ENCODE measurements at places on chromosomes 7 and 10.

GRCh38 chr10:125199270-125199669 lies 38.9 kb upstream of the CTBP2 start:
- DNase-seq = no peak

DNA sequence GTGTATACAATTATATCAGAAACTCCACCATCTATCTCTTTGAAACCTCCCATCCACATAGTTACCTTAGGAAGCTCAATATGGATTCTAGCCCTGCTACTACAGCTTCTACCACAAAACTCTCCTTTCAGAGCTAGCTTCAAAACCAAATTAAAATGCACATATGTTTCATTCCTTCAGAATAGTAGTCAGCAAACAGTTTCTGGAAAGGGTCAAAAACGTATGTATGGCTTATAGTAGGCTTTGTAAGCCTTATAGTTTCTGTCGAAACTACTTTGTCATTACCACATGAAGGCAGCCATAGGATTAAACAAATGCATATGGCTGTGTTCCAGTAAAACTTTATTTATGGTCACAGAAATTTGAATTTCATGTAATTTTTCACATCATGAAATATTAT lies 155.6 kb upstream of the LAMB4 start:
- DNase-seq = no peak

DNA sequence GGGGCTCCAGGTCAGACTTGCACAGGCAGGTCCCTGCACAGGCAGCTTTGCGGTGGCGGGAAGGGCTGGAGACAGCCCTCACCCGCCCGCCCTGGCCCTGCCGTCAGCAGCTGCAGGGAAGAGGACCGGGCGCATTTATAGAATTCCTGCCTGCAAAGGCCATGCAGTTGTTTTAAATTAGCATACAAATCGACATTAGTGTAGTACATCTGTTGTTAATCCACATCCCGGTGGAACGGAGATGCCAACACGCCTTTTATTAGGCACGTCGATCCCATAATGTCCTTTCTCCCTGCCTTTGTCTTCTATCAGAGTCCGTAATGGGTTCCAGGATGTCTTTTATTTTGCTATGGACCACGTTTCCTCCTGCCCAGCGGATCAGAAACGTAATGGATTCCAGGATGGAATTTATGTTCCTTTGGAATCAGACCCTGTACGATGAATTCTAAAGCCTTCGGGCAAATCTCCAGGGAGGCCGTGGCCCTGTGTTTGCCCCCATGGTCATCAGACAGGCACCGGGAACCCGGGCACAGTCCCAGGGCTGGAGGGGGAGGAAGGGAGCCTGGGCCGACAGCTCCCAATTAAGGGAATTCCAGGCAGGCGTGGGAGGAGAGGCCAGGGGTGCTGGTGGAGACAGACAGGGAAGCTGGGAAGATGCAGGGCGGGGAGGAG lies 123.9 kb downstream of the COL26A1 start:
- peak; percentile 85 for DNase-seq

DNA sequence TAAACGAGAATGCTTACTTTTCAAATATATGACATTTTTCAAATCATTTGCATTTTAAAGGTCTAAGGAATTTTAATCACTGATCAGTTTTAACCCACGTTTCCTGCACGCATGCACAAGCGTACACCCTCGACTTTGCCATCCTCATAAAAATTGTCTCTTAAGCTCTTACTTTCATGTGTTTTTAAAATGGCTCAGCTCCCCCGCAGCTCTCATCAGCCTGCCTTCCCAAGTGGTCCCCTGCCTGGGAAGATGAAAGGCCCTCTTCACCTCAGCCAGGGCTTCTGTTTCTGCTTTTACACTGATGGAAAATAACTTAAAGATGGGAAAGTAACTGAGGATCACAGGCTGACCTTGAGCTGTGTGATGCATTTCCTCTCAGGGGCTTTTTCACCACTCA lies 131.6 kb upstream of the LSM8 start:
- DNase-seq = no peak

- no peak for DNase-seq
These were observed 315.1 kb downstream of the BBS9 start for GRCh38 chr7:33444511-33444910.

GRCh38 chr7:128734890-128735289 lies 4.3 kb upstream of the CALU start:
- DNase-seq = no peak

- peak; percentile 44 for DNase-seq
These were observed 220.9 kb upstream of the MKLN1 start for GRCh38 chr7:131106681-131107336.

DNA sequence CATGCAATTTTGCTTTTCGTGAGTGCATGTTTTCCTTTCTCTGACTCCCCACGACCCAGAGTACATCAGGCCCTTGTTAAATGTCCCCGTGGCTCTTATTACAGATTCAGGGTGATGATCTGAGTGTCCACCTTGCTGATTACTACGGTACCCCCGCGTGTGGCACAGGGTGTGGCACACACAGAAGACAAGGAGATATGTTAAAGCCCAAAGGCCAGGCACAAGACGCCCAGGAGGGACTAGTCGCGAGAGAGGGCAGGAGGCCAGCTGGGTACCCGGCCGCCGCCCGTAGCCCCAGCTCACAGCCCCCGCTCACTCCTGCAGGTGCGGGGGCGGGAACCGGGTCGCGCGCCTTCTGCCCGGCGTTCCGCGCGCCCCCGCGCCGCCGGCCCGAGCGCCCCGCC lies 281 bp upstream of the EXOC6 start:
- DNase-seq = no peak

GRCh38 chr7:71019706-71020105 lies 112.2 kb upstream of the GALNT17 start:
- no peak for DNase-seq

GRCh38 chr10:45197816-45198485 lies 117.5 kb downstream of the OR13A1 start:
- DNase-seq = no peak

DNA sequence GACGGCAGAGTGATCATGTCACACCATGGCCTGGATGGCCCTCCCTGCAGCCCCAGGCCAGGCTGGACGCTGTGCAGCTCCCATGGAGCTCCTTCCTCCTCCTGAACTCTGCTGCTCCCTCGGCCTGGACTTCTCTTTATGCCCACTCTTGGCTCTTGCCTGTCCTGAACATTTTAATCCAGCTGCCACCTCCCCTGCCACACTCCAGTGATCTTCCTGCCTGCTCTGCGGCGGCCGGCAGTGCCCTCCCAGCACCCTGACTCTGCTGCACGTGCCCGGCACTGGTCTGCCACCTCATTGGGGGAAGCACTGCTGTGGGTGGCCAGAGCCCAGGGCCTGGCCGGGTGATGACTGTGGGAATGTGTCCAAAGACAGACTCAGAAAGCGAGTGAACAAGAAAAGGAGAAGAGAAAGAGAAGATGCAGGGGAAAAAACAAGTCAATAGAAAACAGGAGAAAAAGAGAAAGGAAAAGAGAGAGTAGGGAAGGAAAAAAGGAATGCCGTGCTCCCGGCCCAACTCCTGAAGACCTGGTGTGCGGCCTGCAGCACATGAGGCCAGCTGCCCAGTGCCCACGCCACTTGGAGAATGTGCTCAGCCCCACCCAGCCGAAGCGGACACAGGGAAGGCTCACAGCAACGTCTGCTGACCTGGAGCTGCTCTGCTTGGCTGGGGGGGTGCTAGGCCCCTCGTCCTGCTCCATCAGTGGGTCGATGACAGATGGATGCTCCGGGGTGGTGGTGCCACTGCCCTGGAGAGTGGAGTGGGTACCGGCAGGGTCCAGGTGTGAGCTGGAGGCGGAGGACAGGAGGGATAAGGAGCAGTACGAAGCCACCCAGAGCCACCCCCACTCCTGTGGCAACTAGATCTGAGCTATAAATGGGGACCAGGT lies 115.9 kb downstream of the DLG5 start:
- no peak for DNase-seq

DNA sequence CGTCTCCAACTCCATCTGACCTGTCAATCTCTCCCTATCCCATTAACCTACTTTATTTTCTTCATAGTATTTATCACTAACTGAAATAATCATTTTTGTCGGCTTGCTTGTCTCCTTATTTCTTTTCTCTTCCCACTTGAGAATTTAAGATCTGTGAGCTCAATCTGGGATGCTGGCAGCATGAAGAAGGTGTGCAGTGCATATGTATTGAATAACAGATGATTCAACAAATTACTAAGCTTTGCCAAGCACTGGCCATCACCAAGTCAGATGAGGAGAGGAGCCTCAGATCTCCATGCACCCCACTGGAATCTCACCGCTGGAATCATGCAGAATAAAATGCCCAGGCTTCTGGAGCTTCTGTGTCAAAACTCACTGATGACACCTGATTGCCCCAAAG lies 47.6 kb upstream of the PPP1R3C start:
- DNase-seq = no peak

All from H9 (cell line).